ENCODE measurements at places on chromosomes 4 and X.
A peak's percentile ranks its signal among the peaks of the same experiment; 100 is the strongest.

GRCh38 chr4:117700111-117700892 is 334.0 kb upstream of the NDST3 start:
- DNase-seq = no peak

DNA sequence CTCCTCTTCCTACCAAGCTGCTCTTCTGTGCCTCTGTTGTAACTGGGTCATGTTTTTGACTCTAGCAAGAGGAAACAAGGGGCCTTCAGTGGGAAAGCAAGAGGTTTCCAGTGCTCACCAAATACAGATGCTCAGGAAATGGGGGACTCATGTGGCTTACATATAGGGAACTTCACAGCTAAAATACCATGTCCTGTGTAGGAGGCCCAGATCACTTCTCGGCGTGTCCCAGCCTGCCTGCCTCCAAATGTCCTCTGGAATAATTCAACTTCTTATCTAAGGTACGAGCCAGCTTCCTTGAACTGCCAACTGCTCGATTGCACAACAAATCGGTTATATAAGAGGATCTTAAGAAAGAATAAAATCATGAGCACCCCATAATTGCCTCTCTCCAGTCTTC is 161.3 kb downstream of the KIT start:
- no peak for DNase-seq

DNA sequence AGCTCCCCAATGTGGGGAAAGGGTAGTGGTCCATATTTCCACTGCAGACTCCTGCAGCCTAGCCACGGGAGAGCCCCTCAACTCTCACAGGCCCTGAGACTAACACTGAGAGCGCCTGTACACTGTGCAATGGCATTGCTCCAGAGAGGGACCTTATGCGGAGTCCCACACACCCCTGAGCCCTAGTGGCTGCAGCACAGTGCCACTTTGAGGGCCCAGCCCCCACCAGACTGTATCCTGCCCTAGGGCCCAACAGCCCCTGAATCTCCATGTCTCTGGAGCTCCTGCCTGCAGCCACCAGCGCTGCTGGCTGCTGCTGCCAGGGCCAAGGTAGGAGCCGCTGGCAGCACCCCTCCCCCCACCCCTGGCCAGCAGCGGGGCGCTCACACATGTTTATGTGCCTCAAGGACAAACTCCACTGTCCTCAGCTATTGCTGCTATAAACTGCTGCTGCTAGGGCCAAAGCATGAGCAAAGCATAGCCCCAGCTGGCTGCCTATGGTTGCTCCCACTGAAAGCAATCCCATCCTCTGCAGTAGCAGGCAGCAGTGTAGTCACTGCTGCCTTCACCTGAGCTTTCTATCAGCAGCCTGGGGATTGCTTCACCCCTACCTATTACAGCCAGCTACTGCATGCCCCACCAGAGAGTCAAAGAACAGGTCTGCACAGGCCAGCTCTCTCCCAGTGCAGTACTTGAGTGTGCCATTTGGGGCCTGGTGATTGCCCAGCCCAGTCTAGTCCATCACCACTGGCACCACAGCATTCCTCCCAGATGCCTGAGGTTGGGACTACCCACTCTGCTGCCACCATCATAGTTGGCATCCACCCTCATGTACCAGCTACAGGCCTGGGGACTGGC is 24.3 kb downstream of the TMEM154 start:
- DNase-seq = no peak

GRCh38 chr4:161650812-161651211 is 513.0 kb downstream of the FSTL5 start:
- DNase-seq = no peak

- no peak for DNase-seq
Measured at GRCh38 chrX:9396930-9397329, 67.9 kb upstream of the TBL1X start.

DNA sequence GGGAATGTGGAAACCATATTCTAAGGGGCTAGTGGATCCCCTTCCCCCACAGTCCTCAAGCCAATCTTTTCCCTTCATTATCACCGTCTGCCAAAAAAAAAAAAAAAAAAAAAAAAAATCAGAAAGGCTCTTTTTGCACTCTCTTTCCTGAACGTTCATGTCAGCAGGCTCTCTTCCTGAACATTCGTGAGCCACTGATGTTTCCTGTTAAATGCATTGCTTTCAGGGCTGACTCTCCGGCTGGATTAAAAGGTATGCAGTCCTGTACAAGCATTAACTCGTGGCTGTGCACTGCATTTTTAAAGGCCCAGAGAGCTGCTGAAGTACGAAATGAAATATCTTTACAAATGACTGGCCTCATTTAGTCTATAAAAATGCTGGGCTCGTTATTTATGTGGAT is 34.0 kb upstream of the TSPAN5 start:
- DNase-seq = no peak

DNA sequence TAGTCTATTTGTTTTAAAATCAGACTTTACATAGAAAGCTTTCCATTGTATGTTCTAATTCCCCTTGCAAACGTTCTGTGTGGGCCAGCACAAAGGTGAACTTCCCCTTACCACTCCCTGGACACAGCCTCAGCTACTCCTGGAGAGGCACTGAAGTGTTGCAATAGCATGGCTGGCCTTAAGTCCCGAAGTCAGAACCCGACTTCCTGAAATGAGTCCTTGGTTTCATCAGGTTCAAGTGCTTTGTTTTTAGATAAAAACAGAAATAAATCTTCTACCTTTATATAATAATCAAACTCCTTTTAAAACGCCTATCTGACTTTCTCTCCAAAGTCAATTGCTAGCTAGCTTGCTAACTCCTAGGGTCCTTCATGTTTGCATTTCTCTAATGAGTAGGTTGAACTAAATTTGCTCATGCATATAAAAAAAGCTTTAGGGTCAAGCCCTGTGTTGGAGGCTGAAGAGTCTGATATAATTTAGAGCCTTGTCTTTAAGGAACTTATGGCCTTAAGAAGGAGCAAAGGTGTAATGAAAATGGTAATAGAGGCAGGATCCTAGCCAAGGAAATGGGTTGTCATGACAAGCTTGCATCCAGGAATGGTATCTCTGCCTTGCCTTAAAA is 9.0 kb downstream of the BMP3 start:
- DNase-seq = no peak

DNA sequence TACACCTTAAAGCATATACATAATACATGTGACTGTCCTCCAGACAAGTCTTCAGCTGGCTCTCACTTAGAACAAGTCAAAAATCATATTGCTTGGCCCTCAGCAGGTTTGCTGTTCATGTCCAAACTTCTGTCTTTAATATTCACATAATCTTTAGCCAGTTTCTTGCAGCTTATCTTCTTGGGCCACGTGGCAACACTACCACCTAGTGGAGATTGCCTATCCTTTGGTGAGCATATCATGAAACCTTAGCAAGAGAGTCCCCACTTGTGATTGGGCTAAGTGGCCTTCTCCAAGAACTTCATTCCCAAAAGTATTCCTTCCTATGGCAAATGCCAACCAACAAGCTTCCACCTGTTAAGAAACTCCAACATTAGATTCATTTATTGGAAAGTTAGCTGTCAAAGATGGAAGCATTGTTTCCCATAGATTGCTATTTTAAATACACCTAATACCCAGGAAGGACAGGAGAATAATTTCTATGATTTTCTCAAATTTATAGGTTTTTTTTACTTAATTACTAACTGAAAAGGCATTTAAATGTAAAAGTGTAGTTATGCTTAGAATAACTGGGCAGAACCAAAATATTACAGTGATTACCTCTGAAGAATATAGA is 231.9 kb upstream of the INTU start:
- no peak for DNase-seq

DNA sequence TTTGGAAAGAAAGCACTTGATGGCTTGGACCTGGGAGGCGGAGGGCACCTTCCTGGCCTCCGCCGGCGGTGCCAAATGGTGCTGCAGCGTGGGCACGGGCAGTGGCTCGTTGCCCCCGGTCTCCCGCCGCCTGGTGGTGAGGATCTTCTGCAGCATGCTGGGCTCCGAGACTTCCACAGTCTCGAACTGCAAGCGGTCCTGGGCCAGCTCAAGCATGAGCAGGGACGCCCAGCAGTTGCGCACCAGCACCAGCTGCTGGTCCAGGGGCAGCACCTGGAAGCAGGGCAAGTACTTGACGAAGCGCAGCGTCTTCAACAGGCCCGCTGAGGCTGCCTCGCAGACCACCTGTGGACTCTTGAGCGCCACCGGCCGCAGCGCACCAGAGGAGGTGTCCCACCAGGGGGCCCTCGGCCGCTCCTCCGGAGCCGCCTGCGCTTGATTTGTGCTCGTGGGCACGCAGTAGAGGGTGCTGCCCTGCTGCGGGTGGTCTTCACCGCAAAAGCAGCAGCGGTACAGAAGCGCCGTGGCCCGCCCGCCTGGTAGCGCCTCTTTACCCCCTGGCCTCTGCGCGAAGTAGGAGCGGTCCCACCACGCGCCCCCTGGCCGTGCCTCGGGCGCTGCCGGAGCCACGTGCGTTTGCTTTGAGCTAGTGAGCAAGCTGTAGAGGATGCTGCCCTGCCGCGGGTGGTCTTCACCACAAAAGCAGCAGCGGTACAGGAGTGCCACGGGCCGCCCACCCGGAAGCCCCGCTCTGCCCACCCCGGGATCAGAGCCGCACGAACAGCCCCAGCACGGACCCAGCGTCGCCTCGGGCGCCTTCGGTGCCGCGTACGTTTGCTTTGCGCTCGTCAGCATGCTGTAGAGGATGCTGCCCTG is 689 bp downstream of the NR0B1 start:
- DNase-seq = no peak

DNA sequence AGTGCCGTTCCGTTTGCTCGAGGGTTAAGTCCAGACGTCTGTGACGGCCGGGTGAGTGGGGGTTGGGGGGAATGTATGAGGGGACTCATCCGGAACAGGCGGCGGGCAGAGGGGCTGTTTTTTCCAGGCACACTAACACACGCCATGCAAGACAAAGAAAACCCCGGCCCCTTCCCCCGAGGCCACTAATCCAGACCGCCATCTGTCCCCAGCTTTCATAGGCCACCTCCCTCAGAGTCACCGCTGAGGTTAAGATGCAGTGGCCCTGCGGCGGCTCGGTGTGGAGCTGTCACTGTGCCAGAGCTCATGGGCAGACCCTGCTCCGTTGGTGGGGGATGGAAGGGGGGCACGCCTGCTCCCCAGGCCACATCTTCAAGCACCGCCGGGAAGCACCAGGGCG is 34.1 kb downstream of the SORCS2 start:
- no peak for DNase-seq

DNA sequence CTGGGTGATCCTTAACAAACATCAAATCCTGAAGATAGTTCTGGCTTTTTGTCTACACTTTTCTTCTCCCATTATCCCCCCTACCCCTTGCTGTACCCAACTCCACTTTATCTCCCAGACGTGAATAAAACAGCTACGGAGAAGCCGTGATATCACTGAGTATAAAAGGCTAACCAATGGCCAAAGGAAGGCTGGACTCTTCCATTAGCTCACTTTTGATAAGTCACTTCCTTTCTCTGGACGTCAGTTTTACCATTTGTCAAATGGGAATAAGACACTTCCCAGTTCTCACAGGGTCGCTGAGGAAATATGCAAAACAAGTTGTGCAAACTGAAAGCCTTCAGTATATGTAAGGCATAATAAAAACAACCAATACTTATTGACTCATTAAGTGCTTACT is 38.6 kb upstream of the EDA2R start:
- DNase-seq = no peak

- no peak for DNase-seq
Measured at GRCh38 chr4:153541456-153542096, 75.4 kb downstream of the TMEM131L start.

- no peak for DNase-seq
Measured at GRCh38 chrX:106168107-106168506, at the start of gene PWWP3B. Gene PWWP3B, plus strand, starts transcription at chrX:106168305. Its CDS starts 37,128 bp downstream, at chrX:106205433.

DNA sequence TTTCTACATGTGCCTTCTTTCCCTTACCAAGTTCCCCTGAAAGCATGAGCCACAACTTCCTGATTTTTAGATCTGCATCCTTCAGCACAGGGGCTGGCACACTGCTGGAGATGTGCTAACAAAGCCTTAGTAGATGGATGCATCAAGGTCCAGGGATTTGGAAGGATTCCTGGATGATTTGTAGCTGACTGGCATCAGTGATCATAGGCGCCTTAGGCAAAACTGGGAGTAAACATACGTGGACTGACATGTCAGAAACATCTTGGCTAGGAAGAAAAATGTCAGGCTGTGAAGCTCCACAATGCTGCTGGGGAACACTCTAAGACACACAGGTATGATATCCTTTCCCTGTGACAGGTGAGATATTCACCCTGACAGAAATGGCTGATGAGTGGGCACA is 156.4 kb downstream of the AMELX start:
- DNase-seq = no peak

DNA sequence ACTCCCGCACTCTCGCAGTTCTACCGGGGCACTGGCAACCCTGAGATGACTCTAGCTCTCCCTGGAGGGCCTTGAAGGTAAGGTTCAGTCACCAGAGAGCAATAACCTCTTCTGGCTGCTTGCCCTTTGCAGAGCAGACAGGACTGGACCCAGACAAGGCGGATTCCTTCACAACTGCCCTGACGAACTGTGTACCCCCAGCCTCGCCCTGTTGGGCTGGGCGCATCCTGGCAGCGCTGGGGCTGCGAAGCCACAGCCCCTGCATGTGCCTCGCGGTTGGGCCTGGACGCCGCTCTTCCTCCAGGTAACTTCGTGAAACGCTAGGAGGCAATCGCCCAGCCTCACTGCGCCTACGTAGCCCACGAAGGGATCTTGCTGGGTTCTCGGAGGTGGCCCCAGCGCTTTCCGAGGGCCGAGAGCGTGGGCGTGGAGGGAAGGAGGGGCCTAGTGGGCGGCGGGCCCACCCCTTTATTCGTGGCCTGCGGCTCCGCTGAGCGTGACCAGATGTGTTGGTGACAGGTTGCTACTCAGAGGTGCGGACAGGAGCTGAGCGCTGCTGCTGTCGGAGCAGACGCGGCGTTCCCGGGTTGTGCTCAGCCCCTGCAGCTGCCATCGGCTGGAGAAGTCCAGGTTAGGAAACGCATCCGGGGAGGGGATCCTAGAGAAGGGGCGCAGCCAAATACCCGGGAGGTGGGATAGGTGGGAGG is 1.9 kb upstream of the MAMLD1 start:
- no peak for DNase-seq

DNA sequence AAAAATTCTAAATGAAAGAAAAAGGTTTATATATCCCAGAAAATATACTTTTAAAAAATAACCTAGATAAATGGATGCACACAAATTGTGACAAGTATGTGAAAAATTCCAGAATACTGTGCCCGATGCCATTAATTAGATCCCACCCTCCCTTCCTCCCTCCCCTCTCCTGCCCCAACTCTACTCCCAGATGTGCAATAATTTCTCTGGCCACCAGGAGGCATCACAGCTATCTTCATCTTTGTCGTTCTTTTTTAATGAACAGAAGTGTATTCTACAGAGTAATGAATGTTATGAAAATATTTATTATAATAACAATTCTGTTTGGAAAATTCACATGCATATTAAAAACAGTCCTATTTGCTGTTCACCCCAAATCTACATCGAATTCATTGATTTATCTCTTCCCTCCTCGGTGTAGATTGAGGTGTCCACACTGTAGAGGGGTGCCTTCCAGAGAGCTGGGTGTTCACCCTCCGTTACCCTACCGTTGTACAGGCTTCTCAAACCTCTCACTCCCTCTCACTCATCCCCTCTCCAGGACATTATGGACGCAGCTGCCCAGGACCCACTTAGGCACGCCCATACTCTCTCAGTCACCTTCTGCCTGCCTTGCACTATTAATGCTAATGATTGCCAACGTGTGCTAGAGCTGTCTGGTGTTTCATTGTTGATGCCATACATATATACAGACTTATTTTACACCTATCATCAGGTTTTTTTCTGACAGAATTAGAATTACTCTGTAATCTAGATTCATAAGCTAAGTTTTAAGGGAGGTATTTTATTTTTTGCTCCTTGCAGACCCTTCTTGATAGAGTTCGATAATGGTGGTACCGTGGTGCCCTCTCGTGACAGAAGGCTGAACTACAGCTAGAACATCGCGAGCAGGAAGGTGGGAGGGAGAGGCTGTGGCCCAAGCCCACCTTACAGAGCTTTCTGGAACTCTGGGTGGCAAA is 14.1 kb downstream of the RAB40AL start:
- DNase-seq = peak; percentile 1

- DNase-seq = no peak
Measured at GRCh38 chr4:166391501-166391900, 518.5 kb downstream of the TLL1 start.
